ENCODE measurements at places on chromosomes 3 and 15.

DNA sequence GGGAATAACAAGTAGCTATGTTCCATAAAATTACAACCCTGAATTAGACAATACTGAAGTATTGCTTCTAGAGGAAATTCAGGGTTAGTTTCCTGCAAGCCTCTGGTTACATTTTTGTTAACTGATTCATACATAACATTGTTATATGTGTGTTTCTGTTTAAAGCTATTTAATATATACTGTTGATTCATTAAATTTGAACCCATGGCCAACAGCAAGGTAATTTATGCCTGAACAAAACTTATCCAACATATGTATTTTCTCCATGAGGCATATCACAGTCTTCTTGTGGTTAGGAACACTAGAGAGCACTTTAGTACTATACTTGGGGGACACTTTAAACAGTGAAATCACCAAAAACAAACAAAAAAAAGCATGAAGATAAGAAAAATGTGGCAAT lies 47.7 kb upstream of the PTX3 start:
- DNase-seq: no peak

DNA sequence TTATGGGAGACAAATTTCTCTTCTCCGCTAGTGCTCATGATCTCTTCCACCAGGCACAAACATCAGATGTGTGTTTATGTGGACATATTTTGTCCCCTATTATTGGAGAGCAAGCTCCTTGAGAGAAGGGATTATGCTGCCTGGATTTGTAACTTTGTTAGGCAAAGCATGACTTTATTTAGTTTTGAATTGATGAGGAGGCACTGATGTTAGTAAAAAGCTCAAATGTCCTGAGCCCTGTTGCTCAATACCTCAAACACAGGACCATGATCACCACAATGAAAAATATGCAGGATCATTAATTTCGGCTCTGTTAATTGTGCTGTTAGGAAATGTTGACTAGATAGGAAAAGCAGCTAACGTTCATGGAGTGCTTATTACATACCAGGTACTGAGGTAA lies 29.1 kb downstream of the SCG5 start:
- no peak for DNase-seq

DNA sequence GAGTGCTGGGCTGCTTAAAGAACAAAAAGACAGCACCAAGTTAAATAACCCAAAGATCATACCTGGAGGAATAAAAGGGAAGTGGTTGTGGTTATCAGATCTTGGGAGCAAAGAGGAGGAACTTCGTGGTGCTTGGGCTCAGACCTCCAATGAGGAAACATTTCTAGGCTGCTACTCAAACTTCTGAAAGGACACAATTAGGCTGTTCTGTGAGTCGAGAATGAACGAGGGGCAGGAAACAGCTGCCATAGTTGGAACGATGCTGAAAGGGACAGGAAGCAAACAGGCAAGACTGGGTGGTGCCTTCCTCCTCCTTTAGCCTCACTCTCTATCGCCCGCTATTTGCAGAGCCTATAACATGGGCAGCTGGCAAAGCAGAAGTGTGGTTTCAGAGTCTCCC lies 276.3 kb upstream of the ARRDC4 start:
- no peak for DNase-seq

DNA sequence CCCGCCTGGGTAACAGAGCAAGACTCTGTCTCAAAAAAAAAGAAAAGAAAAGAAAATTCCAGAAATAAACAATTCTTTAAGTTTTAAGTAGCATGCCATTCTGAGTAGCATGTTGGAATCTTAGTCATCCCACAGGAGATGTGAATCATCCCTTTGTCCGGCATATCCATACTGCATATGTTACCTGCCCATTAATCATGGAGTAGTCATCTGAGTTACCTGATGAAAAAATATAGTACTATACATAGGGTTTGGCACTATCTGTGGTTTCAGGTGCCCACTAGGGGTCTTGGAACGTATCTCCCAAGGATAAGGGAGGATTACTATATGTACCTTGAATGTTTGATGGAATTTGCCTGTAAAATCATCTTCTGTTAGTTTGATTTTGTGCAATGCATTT lies 6.3 kb upstream of the CCR4 start:
- no peak for DNase-seq

GRCh38 chr15:59668556-59668955 lies 11.2 kb upstream of the GTF2A2 start:
- no peak for DNase-seq

GRCh38 chr3:19267040-19267439 lies 118.7 kb downstream of the KCNH8 start:
- no peak for DNase-seq

GRCh38 chr3:21668012-21668411 lies 83.0 kb downstream of the ZNF385D start:
- no peak for DNase-seq

DNA sequence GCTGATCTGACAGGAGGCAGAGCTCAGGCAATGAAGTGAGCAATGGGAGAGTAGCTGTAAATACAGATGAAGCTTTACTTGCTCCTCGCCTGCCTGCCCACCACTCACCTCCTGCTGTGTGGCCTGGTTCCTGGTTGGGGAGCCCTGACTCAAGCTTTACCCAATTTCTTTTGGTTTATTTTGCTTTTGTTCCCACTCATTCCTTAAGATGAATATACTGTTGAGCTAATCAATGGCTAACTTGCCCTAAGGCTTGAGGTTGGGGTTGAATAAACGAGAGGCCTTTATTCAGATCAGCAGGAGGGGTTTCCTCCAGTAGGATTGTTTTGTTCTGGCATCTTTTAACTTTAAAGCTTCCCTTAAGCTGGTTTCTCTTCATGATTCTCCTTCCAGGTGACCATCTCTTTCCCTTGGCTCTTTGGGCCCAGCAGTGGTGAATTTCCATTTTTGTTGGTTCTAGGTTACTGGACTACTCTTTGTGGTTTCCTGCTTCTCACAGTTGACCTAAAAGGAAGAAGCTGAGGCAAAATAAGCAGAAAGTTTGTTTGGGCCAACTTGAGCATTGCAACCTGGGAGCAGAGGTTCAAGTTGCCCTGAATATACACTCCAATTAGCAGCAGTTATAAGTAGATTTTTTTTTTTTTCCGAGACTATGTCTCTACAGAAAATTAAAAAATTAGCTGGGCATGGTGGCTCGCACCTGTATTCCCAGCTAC lies 44.4 kb downstream of the STARD9 start:
- DNase-seq: no peak

DNA sequence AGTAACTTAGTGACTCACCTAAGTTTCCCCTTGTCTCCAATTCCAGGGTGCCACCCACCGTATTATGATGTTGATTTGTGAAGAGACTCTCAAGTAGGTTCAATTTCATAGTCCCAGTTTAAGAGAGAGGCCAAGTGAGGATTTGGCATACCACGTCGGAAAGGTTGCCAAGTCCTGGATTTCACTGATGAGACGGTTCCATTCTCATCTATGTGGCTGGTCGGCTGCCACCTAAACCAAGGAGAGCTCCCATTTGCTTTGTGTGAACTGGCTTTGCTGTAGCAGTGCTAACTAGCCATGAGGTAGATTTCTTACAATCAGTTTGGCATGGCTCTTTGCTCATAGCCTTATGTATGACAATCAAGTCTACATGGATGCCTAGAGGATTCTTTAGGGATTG lies 653.6 kb downstream of the NLGN1 start:
- no peak for DNase-seq

GRCh38 chr3:85801955-85802354 lies 843.2 kb downstream of the CADM2 start:
- DNase-seq: no peak

GRCh38 chr3:105853801-105854432 lies 14.9 kb downstream of the CBLB start:
- DNase-seq: no peak

DNA sequence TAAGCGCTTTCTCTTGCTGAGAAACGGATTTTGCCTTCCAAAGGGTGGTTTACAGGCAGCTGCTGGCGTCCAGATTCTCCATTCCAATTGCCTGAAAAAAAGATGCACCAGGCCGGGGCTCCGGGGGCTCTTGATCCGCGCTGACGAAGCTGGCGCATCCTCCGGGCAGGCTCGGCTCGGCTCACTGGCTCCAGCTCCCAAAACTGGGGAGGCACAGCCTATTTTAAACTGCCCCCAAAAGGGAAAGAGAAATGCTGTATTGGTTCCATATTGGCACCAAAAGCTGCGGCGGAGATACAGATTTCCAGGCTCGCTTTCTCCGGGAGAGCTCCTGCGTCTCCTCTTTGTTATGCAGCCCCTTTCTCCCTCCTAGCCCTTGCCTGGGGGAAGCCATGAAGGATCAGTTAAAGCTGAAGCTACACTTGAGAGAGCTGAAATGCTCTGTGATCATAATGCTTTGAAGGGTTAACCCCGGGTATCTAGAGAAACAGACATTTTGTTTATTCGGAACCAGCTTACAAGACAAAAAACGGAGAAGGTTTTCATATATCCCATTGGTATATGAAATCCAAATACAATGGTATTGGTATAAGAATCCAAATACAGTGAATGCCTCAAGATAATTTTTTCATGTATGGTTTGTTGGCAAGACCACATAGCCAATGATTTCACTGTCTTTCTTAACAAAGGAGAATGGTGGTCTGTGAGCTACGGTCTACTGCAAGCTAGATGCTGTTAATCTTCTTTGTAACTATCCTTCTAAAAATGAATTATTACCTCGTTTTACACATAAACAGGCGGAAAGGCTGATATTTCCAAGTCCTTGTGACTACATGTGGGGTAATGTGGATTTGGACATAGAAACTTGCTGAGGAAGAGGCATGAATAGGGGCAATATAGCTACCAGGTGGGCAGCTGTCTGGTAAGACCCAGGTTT lies 693 bp downstream of the CD200 start:
- DNase-seq: peak; percentile 8

DNA sequence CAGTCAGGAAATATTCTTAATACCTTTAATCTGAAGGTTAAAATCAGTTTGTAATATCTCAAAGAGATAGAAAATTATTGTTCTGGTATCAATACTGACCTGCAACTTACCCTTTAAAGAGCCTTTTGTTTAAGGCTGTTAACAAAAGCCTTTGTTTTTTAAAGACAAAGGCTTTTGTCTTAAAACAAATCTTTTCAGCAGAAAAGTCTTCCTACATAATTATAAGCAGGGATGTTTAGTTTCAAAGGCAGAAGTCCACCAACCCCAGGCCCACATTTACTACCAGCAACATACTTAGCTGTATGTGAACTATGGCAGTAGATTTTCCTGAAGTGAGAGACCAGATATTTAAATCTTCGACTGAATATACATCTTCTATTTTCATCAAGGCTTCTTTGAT lies 36.2 kb downstream of the SLC30A4 start:
- no peak for DNase-seq

DNA sequence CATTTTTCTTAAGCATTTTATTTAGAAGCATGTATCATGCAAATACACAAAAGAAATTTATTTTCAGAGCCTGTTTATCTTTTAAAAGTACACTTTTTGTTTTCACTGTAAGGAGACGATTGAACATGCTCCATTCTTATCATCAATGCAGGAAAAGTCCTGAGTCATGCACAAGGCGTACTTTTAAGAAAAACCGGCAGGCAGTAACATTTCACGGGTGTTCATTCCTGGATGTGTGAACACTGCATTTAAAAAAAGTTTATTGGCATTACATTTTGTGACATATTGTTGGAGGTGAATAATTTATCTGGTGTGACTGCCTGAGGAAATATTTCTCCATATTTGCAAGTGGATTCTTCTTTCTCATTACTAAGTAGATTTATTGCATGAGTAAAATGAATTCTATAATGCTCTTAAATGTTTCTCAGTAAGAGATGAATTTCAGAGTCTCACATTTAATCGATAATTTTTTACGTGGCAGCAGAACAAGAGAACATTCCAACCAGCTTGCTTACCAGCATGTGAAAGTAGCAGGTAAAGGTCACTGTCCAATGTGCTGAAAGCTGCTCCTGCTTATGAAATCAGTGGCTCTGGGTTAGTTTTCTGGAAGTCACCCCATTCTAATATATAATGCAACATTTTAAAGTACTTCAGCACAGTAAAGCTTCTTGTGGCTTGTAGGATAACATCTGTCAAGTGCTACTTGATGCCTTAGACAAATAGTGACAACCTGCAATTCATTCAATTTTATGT lies 87.0 kb downstream of the SV2B start:
- no peak for DNase-seq

GRCh38 chr3:194582196-194582905 lies 50.9 kb downstream of the TMEM44 start:
- DNase-seq: no peak

DNA sequence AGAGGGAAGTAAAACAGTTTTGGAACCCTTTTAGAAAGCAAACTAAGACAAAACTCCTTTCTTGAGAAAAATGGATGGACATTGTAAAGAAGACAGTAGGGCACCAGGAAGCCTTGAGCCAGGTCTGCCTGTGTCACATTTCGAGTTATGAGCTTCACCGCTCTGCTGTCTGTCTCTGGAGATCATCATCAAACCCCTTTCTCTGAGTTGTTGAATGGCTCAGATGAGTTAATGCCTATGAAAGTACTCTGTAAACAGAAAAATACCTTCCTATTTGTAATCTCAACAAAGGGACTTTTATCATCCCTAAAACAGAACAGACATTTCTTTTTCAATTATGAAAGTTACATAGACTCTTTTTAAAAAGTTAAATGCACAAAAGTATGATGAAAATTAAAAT lies 145.8 kb downstream of the LPP start:
- DNase-seq: no peak

GRCh38 chr3:194837457-194838127 lies 151.9 kb downstream of the FAM43A start:
- no peak for DNase-seq

GRCh38 chr3:38306941-38307340 lies 24.8 kb downstream of the SLC22A14 start:
- no peak for DNase-seq

- no peak for DNase-seq
Observed at GRCh38 chr3:30596152-30596551, 10.2 kb upstream of the TGFBR2 start.

Data from CD4-positive, alpha-beta T cell (primary cell).